ENCODE measurements at places on chromosomes 7 and 10. TPM values are rescaled to one million over a fixed set of nuclear protein-coding genes. Genes with fewer than 3 reads are reported as not detected.

The PDZD7 gene
- 0.54 TPM for total RNA-seq

The FZD8 gene
- total RNA-seq = 45.9 TPM

- H3K27me3 ChIP-seq = no peaks in the 10 kb centered on the region
- H3K4me1 ChIP-seq = peaks cover 27% of the 10 kb centered on the region
- no peaks in the 10 kb centered on the region for H3K36me3 ChIP-seq
- H3K27ac ChIP-seq = peak overlapping the region; percentile 40
- DNase-seq = peak; percentile 57
Observed at GRCh38 chr7:95476904-95477594, 8.7 kb upstream of the ASB4 start.

The SFRP4 gene
- total RNA-seq = not detected

GRCh38 chr7:82345886-82346285 is 97.7 kb downstream of the CACNA2D1 start:
- no peaks in the 10 kb centered on the region for H3K4me1 ChIP-seq
- no peak overlapping the region for H3K27ac ChIP-seq
- H3K27me3 ChIP-seq = no peaks in the 10 kb centered on the region
- H3K36me3 ChIP-seq = no peaks in the 10 kb centered on the region

- H3K4me1 ChIP-seq = no peaks in the 10 kb centered on the region
- H3K27me3 ChIP-seq = no peaks in the 10 kb centered on the region
- no peak for DNase-seq
- H3K36me3 ChIP-seq = no peaks in the 10 kb centered on the region
- no peak overlapping the region for H3K27ac ChIP-seq
- no peak overlapping the region for H3K4me3 ChIP-seq
Observed at GRCh38 chr7:120344276-120344675, 71.3 kb downstream of the KCND2 start.

GRCh38 chr7:137798073-137798763 is 48.6 kb downstream of the DGKI start:
- H3K27me3 ChIP-seq = no peaks in the 10 kb centered on the region
- no peak overlapping the region for H3K4me3 ChIP-seq

DNA sequence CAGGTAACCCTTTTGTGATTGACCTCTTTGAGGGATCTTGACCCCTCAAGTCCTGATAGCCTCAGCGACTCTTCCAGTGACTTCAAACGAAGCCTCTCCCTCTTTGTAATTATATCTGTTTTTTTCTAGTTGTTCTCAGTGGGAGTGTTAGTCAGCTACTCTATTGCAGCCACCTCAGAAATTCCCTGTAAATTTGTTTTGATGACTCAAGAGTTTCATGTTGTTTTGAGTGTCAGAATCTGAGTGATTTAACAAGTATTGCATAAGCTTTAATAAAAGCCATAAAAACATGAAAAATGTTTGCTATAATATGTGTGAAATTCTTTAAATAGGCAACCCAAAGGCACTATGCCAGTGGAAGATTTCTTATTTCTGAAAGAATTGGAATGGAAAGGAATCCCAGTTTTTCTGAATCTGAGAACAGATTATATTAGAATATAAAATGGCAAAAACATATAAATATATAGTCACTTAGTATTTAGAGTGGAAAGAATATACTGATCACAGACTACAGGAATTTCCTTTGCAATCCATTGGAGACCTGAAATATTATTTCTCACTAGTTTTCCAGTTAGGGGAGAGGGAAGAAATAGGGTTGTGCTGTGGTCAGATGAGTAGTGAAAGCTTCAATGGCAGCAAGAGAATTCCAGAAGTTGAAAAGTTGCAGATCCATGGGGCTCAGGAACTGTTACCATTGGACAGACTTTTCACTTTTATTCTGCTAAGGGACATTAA is 94.4 kb upstream of the SEMA3C start:
- H3K4me3 ChIP-seq = no peak overlapping the region
- H3K36me3 ChIP-seq = no peaks in the 10 kb centered on the region
- H3K27me3 ChIP-seq = peaks cover 1% of the 10 kb centered on the region
- no peak for DNase-seq
- H3K27ac ChIP-seq = no peak overlapping the region

DNA sequence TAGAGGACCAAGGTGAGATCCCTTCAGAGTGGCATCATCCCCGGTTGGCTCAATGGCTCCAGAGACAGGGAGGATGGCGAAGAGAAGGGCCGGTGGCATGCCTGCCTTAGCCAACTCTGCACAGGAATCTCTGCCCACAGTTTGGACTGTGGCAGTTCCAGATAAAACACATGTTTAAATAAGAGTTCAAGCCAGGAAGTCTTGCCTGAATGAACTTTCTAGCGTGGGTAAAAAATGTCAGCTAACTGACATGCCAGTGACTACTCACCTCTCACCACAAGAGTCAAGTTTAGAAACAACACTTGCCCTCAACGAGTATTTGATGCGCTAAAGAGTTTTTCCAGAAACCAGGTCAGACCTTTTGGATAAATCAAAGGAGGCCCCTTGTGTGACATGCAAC is 3.0 kb downstream of the NOD1 start:
- peaks cover 10% of the 10 kb centered on the region for H3K36me3 ChIP-seq
- H3K27ac ChIP-seq = no peak overlapping the region
- H3K4me3 ChIP-seq = no peak overlapping the region
- peaks cover 50% of the 10 kb centered on the region for H3K4me1 ChIP-seq
- no peak for DNase-seq

DNA sequence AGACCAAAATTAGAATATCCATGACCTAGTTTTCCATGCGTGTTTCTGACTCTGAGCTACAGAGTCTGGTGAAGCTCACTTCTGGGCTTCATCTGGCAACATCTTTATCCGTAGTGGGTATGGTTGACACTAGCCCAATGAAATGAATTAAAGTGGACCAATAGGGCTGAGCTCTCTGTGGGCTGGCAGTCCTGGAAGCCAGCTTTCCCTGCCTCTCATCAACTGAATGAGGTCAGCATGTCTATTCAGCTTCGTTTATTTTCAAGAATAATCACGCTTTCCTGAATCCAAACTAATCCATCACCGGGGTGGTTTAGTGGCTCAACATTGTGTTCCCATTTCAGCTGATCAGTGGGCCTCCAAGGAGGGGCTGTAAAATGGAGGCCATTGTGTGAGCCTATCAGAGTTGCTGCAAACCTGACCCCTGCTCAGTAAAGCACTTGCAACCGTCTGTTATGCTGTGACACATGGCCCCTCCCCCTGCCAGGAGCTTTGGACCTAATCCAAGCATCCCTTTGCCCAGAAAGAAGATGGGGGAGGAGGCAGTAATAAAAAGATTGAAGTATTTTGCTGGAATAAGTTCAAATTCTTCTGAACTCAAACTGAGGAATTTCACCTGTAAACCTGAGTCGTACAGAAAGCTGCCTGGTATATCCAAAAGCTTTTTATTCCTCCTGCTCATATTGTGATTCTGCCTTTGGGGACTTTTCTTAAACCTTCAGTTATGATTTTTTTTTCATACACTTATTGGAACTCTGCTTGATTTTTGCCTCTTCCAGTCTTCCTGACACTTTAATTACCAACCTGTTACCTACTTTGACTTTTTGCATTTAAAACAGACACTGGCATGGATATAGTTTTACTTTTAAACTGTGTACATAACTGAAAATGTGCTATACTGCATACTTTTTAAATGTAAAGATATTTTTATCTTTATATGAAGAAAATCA is 35.5 kb downstream of the CAV1 start:
- peaks cover 4% of the 10 kb centered on the region for H3K27me3 ChIP-seq
- no peak overlapping the region for H3K4me3 ChIP-seq
- no peaks in the 10 kb centered on the region for H3K4me1 ChIP-seq
- H3K36me3 ChIP-seq = no peaks in the 10 kb centered on the region
- DNase-seq = no peak
